GM13976 (cell line): ENCODE measurements at places on chromosomes 11 and 22.

DNA sequence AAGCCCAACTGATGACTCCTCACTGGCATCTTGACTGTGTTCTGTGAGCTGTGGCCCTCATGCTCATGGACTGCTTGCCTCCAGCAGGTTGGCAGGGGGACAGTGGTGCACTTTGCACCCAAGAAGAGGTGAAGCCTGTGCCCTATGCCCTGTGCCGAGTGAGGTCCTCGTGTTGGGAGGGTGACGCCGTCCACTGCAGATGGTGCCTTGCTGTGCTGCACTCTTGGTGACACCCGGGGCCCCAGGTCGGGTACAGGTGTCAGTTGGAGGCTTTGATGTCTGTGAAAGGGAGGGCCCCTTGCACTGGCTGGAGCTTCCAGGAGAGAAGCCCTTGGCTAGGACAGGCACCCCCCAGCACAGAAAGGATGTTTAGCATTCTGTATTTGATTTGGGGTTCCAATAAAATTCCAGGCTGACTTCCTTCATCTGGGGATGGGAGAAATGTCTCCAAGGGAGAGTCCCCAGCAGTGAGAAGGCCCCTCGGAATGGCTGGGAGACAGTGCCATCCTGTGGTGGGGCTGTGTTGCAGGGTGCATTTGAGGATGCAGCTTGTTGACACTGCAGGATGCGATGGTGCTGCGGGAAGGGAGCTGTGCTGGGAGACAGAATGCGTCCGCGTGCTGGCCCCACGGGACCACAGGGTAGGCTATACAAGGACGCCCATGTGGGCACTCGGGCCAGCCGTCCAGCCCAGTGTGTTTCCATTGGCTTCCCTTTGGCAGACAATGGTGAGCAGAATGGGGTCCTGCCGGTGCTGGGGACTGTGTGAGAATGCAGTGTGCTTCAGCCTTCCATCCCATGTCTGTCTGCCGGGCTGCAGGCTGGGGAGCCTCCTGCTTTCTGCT lies 2.5 kb upstream of the ZDHHC8 start:
- DNase-seq, result no peak

- DNase-seq, result peak; percentile 79
Measured at GRCh38 chr22:22030493-22031182, 48.1 kb upstream of the TOP3B start.

DNA sequence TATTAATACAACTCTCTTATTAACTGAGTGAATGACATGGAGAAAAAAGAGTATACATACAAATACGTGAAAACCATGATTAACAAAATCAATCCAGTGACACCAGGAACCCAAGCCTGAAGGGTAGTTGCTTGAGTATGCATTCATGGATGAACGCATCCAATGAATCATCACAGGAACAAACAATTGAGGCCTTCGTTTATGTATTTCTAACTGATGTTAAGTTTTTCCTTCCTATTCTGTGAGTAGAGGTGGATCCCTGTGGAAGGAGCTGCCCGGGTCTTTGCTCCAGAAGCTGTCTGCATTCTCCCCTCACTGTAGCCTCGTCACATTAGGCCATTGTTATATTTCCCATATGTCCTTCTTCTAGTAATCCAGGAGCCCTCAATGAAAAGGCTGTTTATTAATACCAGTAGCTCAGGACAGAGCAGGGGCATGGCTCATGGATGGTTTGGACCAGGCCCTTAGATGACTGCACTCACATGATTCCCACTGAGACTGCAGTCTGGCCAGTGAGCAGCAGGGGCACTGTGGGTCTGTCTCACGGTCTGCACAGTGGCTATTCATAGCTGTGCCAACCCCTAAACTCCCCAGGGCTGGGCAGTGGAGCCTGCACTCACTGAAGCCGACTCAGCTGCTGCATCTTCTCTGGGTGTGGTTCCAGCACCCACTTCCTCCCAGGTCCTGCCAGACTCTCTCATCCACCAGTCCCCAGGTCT lies 128.1 kb upstream of the TOP3B start:
- peak; percentile 84 for DNase-seq

GRCh38 chr22:38051900-38052862 lies 5.0 kb upstream of the PICK1 start:
- peak; percentile 95 for DNase-seq

DNA sequence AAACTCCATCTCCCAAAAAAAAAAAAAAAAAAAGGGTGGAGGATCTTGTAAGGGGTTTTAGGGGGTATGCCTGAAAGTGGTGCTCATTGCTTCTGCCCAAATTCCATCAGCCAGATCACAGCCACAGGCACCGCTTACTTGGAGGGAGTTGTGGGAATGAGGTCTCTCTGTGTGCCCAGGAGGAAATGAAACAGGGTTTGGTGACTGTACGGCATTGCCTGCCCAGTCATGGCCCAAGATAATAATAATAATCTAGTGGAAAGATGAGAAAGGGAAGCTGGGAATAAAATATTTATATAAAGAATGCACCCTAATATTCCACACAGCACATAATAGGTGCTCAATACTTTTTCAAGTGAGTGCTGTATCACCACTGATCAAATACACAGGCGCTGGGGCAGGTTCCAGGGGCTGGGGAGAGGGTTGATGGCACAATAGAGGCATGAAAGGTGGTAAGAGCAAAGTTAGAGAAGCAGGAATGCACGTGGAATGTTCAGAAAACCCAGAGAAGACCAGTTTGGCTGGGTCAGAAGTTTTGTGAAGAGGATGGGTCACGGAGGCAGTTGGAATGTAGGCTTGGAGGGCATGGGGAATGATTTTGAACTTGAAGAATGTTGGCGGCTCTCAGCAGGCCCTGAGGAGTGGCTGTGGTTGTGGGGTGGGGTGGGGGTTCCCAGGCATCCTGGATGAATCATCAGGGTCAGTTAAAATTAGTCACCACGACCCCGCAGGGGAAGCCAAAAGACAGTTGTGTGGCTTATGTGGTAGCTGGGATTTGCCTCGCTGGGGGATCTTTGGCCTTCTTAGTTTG lies 12.5 kb upstream of the MB start:
- DNase-seq, result peak; percentile 75

- DNase-seq, result no peak
Measured at GRCh38 chr11:86587264-86588193, 84.9 kb downstream of the ME3 start.

DNA sequence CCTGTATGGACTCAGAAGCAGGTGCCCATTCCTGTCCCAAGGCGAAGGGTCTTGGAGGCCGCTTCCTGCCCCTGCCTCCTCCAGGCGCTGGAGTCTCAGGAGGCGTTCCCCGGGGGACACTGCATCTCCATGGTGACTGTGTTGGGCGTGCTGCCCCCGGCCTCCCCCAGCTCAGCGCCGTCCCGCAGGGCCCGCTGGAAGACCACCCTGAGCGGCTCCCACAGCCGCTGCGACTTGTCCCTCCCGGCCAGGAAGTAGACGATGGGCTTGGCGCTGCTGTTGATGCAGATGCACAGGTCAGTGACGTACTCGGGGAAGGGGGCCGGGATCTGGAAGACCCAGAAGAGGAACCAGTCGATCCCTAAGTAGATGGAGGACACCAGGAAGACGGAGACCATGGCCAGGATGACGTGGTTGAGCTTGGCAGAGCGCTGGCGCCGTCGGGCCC lies 7.8 kb downstream of the MRGPRF start:
- no peak for DNase-seq

GRCh38 chr11:87493516-87493915 lies 455.8 kb downstream of the TMEM135 start:
- no peak for DNase-seq

- DNase-seq, result no peak
Measured at GRCh38 chr11:79575701-79576100, 134.9 kb upstream of the TENM4 start.

GRCh38 chr11:111603611-111604130 lies 1.4 kb downstream of the SIK2 start:
- DNase-seq, result no peak

- no peak for DNase-seq
Measured at GRCh38 chr11:112554586-112554985, 293.9 kb upstream of the PLET1 start.

GRCh38 chr22:42994917-42995562 lies 19.9 kb downstream of the PACSIN2 start:
- peak; percentile 53 for DNase-seq

GRCh38 chr22:37043209-37043827 lies 8.2 kb upstream of the KCTD17 start:
- no peak for DNase-seq

GRCh38 chr11:112925516-112926310 lies 35.5 kb upstream of the NCAM1 start:
- DNase-seq, result no peak

GRCh38 chr11:210122-210802 lies 2.8 kb downstream of the RIC8A start:
- DNase-seq, result no peak

DNA sequence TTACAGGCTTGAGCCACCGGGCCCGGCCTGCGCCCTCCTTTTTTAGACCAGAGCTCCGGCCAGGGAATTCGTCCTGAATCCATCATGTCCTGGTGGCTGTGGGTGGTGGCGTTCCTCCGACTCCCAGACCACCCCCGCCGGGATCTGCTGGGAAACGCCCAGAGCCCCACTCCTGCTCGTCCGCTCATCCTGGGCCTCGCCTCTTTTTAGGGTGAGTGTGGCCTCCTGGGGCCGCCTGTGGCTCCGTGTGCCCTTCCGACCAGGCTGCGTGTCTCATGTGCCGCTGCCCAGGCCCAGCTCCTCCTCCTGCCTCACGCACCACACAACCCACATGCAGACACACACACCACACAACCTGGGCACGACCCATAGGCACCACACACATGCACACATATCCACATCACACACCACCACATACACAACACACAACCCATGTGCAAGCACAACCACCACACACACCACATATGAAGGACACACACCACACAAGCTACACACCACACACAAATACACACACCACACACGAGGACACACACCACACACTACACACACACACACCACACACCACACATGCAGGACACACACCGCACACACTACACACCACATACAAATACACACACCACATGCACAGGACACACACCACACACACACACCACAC lies 946.2 kb downstream of the BRD1 start:
- DNase-seq, result no peak
